ENCODE measurements at places on chromosomes 3 and 15. TPM values are rescaled to one million over a fixed set of nuclear protein-coding genes. Genes with fewer than 3 reads are reported as not detected.

GRCh38 chr15:39078026-39078425 lies 502.9 kb upstream of the THBS1 start:
- no peak for DNase-seq

Gene AP3B2
- 3.4 TPM for polyA plus RNA-seq

- no peak for DNase-seq
These were observed 7.5 kb downstream of the CMTM7 start for GRCh38 chr3:32399030-32399620.

GRCh38 chr3:8768364-8769087 lies 887 bp downstream of the OXTR start:
- DNase-seq = no peak

DNA sequence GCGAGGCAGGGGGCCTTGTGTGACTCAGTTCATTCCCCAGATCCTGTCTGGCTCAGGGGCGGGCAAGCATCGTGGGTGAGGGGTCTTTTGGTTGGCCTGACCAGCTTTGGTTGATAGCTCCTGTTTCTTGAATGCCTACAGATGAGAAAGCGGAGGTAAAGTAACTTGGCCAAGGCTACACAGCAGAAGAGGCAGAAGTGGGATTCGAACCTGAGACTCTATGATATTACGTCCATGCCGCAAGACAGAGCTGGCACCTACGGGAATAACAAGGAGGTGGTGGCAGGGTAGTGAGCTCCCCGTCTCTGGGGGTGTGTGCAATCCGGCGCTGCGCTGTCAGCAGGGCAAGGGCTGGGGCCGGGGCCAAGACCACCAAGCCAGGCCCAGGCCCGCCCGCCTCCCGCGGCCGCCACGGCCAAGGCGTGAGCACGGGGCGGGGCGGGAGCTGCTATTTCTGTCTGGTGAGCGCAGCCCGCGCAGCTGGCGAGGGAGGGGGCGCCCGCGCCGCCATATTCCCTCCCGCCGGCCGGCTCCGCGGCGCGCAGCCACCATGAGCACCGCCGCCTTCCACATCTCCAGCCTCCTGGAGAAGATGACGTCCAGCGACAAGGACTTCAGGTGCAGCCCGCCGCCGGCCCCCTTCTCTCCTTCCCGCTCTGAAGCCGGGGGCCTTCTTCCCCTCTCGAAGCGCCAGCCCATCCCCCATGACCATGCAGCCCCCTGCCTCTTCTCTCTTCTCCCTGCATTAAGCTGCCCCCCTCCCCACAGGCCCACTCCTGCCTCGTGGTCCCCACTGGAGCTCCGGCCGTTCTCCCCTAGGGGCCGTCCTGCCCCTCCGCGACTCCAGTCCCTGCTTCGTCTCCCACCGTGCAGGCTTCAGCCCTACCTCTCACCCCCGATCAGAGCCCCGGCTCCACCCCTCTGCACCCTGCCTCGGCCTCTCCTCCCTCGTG lies at the start of gene CAND2:
CAND2 (plus strand) TSS at position 510 of the 953 bp plus-strand sequence; CDS start at position 551, 41 bp downstream.
- no peak for DNase-seq

DNA sequence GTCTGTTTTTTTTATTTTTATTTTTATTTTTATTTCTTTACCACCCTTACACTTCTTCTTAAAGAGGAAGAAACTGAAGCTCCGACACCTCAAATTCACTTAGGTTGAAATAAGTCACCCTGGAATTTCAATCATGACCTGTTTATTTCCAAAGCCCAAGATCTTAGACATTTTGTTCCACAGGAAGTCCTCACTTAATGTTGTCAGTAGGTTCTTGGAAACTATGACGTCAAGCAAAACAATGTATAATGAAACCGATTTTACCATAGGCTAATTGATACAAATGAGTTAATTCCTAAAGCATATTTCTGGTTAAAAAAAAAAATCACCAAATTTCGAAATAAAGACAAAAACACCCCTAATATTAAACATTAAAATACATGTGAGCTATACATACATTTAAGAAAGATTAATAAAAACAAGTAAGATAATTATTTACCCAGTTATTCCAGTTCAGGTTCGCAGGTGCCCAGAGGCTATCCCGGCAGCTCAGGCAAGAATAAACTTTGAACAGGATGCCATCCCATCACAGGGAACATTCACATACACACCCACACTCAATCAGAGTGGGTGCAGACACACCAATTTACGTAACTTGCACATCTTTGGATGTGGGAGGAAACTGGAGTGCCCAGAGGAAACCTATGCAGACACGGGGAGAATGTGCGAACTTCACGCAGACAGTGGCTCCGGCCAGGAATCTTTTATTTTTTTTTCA lies 391.0 kb downstream of the RAP2B start:
- DNase-seq = no peak

Gene HYAL1
- polyA plus RNA-seq = 7.1 TPM

- DNase-seq = no peak
These were observed 7.0 kb downstream of the CHP1 start for GRCh38 chr15:41238100-41238499.

Gene FILIP1L
- 21.8 TPM for polyA plus RNA-seq

Gene PAQR5
- 34.8 TPM for polyA plus RNA-seq

DNA sequence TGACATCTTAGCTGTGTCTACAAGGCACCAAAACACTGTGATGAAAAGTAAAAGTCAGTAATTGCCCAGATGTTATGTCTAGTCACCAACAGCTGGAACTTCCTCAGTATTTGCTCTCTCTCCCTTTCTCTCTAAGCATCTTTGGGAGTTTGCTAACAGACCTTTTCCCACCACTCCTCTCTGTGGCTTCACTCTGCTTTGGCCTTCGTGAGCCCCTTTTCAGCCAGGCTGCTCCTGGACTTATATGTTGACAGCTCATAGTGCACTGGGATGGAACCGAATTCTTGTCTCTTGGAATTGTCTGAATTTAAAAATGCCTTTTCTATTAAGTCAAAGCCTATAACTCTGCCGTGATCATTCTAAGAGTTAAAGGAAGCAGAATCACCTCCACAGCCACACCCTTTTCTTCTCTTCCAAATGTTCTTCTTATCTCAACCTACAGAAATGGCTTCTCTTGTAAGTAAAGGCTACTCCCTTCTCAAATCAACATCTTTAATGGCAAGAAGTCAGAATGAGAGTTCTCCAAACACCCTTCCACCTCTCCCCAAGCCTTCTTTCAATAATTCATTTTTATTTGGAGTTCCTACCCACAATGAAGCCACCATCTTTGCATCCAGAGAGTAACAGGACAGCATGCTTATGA lies 17.2 kb upstream of the FOXP1 start:
- DNase-seq = no peak

DNA sequence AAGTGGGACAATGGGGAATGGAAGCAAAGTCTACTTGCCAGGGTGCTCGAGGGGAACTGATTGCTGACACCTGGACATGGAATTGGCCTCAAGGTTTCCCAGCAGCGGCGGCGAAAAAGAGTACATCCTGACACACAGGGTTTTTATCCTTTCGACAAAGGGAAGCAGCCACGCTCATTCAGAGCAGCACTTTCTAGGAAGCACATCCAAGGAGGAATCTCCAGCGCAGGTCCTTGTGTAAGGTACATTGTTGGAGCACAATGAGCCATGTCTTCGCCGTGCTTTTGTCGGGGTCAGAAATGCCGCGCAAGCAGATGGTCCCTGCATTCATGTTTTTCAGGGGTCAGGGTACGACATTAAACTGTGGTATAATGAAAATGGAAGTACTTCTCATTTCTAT lies 16.8 kb downstream of the CACNA1D start:
- DNase-seq = no peak

Gene SEMA3G
- 34.9 TPM for polyA plus RNA-seq

GRCh38 chr3:41323467-41324155 lies 124.3 kb downstream of the CTNNB1 start:
- no peak for DNase-seq

DNA sequence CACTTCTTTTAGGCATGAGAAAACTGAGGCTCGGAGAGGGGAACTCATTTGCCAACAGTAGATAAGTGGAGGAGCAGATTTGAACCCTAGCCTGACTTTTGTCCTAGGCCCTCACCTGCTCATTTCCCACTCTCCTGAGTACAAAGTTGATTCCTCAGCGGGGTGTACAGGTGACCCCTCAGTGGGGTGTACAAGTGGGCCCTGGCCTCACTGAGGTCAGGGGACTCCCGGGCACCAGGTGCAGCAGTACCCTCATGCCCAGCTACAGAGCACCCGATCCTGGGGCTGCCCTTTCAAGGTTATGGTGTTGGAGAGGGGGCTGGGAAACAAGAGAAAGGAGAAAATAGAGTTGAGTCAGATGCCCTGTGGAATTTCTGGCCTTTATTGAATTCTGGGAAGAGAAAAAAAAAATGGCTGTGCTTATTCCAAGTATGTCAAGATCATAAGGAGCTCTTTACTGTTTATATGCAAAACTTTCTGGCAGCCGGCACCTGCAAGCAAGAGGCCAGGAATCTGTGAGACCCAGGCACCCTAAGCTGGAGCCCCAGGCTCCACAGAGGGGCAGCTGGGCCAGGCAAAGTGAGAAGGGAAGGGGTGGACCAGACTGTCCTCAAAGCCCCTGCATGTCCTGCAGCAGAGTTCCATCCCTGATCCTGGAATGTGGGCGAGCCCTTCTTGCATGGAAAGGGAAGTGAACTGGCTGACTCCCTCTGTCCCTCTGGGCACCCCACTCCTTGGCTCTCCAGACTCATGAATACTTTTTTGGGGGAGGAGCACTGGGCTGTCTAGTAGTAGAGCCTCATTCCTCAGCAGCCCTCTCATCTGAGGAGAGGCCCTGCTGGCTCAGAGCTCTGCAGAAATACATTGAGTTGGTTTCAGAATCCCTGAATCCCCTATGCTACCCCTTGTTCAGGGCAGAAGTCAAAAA lies 43.1 kb downstream of the AMOTL2 start:
- no peak for DNase-seq

Gene ROPN1
- polyA plus RNA-seq = not detected

- DNase-seq = no peak
These were observed 204.4 kb downstream of the OTOL1 start for GRCh38 chr3:161700998-161701397.

Gene HDC
- polyA plus RNA-seq = 0.61 TPM

DNA sequence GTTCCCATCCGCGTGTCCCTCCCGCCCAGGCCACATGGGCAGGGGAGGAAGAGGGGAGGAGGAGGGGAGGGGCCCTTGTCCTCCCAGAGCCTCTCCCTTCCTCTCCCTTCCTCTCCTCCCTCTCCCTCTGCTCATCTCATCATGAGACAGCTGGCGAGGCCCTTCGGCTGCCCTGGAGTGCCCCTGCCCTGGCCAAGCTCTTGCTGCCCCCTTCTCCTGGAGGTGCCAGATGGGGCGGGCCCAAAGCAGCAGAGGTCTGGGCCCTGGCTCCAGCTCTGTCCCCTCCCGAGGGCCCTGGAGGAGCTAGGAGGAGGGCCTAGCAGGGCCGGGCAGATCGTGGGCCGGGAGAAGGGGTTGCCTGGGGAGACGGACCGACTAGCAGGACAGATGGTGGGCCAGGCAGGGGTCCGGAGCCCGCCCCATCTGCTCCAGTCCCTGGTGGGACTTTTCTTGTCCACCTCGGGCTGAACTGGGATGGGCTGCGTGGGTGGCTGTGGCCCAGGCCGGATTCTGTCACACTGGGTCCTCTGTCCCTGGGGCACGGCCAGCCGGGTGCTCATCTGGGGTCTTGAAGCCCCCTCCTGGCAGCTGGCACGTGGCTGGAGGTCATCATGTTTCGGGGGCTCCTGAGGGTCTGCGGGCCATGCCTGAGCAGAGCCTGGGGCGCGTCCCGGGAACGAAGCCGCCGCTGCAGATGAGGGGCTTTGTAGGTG lies 183.4 kb downstream of the GOLGA6L6 start:
- DNase-seq = no peak

DNA sequence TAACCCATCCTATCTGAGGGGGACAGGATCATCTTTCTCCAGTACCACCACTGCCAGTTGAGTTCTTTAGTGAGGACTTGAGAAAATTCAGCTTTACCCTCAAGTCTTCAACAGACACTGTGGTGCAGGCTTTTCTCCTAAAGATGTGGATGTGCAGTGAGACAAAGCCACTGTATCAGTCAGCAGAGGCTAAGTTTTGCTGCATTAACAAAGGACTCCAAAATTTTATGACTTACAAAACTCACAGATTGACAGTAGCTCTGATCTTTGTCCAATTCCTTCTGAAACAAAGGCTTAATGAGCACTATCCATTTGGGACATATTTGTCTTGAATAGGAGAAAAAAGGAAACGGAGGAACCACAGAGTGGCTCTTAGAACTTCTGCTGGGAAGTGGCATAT lies 87.9 kb downstream of the MITF start:
- no peak for DNase-seq

- no peak for DNase-seq
These were observed 530.8 kb upstream of the BCHE start for GRCh38 chr3:166367947-166368533.

Gene SLITRK3
- polyA plus RNA-seq = 0.22 TPM

GRCh38 chr3:132916096-132916495 lies 122.1 kb upstream of the TMEM108 start:
- DNase-seq = no peak

Measured in right renal pelvis (tissue), 4 donors.